Stimulated activated CD8-positive, alpha-beta memory T cell treated with anti-CD3 and anti-CD28 coated beads, Interleukin-2, amount 100 ng/mL, for 1 hour (primary cell): ENCODE measurements at places on chromosomes 5 and 9.

- no peak for DNase-seq
Observed at GRCh38 chr9:75084081-75084672, 3.8 kb downstream of the NMRK1 start.

DNA sequence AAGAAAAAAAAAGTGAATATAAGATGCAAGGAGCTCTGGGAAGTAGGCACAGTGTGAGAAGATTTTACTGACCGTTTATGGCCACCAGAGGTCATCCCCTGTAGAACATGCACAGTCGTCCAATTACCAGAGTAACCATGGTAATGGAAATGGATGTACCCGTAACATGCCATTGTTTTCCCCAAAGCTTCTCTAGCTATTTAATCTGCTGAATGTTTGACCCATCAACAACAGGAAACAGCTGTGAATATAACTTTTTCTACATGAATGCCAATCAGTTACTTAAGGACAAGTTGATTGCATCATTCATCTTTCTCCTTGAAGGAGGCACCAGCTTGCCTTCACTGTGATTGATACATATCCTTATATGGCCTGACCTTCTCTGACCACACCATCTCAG lies 1967.0 kb upstream of the CDH9 start:
- DNase-seq = no peak

DNA sequence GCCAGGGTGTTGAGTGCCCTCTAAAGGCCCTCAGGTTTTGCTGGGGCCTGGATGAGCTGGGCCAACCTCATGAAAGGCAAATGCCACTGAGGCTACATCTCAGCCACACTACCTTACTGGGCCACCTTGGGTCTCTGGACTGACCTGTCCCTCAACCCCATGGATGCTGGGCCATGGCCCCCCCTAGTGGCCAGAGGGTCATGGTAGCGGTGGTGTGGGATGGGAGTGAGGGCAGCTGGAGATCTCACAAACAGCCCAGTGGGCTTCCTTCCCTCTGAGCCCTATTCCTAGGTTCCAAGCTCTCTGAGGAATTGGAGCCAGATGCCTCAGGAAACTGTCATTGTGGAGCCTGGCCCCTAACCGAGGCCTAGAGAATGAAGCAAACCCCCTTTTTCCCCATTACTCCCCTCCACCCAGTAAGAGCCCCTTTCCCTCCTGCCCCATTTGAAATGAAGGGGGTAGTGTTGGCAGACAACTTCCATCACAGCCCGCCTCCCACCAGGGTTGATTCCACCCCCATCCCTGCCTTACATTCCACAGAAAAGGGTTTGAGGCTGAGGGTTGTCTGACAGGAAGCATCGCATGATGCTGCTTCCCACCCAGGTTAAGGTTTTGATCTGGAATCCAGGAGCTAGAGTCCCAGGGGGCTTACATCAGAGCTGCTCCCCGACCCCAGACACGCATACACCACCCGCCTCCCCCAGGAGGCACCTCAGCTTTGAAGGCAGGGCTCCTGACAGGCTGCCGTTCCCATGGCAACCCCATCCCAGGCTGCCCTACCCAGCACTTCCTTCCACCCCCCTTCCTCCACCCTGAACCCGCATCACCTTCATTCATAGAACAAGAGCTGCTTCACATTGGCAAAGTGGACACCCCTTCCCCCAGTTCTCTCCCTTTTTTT lies 63.9 kb downstream of the PCDH1 start:
- peak; percentile 4 for DNase-seq

- no peak for DNase-seq
Observed at GRCh38 chr5:1641041-1641440, 117.3 kb upstream of the LPCAT1 start.

DNA sequence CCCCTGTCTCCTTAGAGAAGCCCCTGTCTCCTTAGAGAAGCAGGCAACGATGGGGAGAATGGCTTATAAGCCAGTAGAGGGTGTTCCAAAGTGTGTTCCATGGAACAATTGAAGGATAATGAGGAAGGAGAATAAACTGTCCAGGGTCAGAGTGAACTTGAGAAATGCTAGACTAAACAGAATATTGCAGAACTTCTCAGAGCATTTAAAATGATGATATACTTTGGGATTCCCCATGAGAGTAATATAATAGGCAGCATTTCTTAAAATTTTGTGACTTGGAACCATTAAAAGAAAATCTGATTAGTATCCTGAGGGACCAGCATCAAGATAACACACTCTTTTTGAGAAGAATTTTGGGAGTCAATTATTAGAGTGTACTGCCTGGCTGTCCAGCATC lies 116.8 kb downstream of the PBX3 start:
- no peak for DNase-seq

DNA sequence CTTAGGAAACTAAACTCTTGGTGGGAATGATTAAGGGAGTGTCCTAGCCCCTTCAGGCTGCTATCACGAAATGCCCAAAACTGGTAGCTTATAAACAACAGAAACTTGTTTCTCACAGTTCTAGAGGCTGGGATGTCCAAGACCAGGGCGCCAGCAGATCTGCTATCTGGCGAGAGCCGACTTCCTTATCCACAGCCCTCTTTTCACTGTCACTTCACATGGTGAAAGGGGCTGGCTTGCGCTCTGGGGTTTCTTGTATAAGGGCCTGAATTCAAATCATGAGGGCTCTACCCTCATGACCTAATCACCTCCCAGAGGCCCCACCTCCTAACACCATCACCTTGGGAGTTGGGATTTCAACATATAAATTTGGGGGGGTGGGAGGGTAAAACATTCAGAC lies 49.1 kb downstream of the IPPK start:
- DNase-seq = no peak

DNA sequence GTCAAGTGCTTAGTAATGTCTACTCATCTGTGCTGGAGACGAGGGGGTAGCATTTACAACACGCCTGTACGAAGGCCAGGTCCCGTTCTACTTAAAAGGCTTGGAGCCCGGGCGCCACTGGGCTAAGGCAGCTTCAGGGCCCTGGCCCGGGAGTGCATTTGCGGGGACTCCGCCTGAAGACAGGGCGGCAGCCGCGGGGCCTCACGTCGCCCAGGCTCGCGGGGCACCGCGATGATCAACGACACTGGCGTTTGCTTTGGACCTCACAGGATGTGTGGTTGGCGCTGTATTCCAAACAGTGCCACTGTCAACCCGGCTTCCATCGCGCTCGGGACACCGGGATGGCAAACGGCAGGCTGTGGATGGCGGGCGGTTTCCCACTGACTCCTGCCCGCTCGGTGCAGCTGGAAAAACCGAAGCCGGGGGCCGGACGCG lies 1.1 kb upstream of the TENT4A start:
- peak; percentile 16 for DNase-seq

DNA sequence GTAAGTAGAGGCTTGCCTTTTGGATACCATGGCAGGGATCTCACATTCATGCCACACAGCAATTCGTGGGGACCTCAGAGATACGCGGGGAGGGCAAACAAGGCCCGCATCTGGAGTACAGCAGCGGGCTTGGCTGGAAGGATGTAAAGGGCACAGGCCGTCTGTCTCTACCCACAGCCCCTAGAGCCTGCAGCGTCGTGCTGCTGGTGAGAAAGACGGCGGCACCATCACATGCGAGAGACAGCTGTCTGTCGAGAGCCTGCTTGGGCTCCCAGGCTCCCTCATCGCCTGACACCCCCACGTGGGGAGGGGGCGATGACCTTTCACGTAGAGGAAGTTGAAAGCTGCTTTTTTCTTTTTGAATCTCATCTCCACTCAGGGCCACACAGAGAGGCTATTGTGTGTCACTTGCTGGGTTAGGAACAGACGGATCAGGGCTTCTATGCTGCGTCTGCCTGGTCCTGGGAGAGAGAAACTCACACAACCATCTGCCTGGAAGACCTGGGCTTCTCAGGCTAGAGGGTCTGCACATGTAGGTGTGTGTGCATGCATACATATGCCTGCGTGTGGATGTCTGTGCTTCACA lies 134.6 kb upstream of the PPP1R26 start:
- DNase-seq = no peak

DNA sequence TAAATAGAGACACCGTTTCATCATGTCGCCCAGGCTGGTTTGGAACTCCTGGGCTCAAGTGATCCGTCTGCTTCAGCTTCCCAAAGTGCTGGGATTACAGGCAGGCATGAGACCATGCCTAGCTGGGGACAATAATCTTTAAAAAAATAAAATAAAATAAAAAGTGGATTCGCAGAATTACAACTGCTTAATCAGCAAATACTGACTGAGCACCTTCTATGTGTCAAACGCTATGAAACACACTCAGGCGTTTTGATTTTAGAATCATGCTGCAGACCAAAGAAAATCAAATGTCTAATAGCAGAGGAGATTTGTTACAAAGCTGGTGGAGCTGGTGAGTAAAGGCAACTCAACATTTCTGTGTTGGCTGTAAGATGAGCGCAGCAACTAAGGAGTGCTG lies 22.7 kb upstream of the SH3RF2 start:
- no peak for DNase-seq

DNA sequence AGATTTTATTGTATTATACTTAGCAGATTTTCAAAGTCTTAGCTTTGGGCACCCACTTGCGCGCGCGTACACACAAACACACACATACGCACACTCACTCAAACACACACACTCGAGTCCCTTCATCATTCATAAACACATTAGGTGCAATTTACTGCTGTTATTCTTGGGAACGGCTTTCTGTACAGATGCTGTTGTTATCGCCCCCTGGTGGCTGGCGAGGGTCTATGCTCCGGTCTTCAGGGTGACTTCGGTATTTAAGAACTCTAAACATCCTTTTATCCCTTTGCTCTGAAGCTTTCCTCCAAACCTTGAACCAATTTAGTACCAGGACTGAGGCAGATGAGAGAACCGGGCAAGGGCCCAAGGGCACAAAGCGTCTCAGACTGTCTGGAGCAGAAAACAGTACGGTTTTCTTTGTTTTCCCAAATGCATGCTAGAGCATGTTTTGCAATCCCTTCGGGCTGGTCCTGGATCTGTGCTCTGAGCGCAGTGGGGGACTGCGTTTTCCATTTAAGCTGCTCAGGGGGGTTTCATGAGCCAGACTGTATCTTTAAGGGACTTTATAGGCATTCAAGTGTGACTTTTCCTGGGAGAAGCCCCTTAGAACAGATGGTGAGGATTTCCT lies 1.7 kb upstream of the SLIT3 start:
- no peak for DNase-seq

DNA sequence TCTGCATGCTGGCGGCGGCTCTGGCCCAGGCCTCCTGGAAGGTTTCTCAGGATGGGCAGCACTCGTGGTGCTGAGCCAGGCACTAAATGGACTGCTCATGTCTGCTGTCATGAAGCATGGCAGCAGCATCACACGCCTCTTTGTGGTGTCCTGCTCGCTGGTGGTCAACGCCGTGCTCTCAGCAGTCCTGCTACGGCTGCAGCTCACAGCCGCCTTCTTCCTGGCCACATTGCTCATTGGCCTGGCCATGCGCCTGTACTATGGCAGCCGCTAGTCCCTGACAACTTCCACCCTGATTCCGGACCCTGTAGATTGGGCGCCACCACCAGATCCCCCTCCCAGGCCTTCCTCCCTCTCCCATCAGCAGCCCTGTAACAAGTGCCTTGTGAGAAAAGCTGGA lies 3.2 kb downstream of the SLC35A4 start:
- no peak for DNase-seq

DNA sequence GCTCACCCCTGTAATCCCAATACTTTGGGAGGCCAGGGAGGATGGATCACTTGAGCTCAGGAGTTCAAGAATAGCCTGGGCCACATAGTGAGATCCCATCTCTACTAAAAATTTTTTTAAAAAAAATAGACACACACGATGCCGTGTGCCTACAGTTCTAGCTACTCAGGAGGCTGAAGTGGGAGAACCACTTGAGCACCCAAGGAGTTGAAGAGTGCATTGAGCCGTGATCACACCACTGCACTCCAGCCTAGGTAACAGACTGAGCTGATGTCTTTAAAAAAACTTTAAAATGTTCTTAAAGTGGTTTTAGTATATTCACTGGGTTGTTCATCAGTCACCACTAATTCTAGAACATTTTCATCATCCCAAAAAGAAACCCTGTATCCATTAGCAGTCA lies 51.9 kb upstream of the RNF38 start:
- DNase-seq = no peak

DNA sequence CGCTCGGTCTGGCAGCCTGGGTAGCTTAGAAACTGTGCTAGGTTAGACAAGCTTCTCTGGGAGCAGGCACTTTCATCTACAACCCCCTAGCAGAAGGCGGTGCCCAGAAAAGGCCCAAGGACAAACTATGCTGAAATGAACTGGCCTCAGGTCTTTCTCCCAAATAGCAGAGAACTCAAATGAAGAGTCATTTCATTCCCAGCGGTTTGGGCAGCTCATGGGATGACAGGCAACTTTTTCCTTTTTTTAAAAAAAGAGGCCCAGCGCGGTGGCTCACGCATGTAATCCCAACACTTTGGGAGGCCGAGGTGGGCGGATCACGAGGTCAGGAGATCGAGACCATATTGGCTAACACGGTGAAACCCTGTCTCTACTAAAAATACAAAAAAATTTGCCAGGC lies 2.5 kb downstream of the RAPGEF1 start:
- no peak for DNase-seq

DNA sequence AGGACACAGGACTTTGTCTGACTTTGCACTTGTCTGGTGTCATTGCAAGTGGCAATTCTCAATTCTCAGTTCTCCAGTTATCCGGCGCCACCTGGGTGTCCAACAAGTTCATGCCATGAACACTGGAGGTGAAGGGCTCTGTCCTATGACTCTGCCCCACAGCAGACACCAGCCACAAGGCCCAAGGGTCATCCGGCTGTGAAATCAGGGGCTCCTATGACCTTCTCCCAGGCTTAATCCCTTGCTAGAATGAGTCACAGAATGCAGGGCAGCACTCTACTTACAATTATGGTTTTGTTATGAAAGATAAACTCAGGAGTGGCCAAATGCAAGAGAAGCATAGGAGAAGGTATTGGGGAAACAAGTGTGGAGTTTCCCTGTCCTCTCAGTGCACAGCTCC lies 392.0 kb downstream of the GADD45G start:
- no peak for DNase-seq
